Activated CD4-positive, alpha-beta T cell treated with anti-CD3 and anti-CD28 coated beads for 24 hours (primary cell): ENCODE measurements at places on chromosomes 5 and 9.

- DNase-seq = no peak
Observed at GRCh38 chr5:96297867-96298266, 135.2 kb downstream of the PCSK1 start.

DNA sequence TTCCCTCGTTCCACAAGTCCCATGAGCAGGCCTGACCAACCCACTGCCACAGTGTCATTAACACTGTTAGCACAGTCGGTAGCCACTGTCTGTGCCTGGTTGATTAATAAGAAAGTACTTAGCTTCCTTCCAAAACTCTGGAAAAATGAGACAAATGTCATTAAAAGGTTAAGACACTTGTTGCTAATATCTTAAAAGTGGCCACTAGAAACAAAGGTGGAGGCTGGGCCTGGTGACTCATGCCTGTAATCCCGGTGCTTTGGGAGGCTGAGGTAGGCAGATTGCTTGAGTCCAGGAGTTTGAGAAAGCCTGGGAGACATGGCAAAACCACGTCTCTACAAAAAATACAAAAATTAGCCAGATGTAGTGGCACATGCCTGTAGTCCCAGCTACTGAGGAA, 194.0 kb downstream of the PDZD2 start:
- DNase-seq = no peak

DNA sequence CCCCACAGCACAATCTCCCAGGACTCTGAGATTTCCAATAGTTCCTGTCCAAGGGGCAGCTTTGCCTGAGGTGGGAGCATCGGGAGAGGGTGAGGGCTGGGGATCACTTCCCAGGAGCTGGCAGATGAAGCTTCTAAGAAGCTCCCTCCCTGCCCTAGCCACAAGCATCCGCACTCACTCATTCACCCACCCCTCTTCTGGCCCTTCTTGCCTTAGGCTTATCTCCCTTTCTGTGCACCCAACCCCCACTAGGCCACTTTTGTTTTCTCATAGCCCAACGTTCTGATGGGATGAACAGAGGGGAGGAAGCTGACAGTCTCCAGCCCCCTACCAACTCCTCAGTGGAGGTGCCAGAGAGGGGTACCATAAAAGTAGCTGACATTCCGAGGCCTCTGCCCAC, 3.7 kb upstream of the PCDH1 start:
- DNase-seq = no peak

GRCh38 chr5:166594567-166594966, 1696.9 kb upstream of the WWC1 start:
- no peak for DNase-seq

- no peak for DNase-seq
Observed at GRCh38 chr5:25448646-25449045, 803.9 kb upstream of the CDH10 start.

DNA sequence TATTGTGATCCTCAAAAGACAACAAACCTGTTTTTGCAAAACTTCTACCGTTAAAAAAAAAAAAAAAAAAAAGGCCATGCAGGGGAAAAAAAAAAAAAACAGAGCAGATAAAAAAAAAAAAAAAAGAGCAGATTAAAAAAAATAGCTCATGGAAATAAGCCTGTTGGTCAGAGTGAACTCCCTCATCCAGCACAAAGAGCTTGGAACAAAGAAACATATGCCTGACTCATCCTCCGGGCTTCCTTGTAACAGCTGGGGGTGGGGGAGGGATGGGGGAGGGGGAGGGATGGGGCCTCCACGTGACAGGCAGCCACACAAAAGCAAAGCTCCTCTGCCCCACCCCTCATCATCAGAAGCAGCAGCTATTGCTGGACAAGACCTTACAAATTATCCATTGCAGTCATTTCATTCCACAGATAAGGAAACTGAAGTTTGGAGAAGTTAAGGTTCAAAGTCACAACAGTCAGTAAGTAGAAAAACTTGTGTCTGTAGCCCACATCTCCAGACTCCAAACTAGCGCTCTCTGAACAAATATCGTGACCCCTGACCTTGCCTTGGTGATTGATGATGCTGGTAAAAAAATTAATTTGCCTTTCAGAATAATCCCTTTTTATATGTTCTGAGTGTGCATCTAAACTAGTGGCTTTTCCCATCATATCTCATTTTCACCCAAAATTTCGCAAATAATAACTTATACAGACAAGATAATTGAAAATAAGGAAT, 38.9 kb downstream of the SLC35D2 start:
- DNase-seq = no peak
